ENCODE measurements at places on chromosomes 11 and 22.
A peak's percentile ranks its signal among the peaks of the same experiment; 100 is the strongest.

GRCh38 chr11:95486466-95486865, 255.5 kb upstream of the SESN3 start:
- DNase-seq, result no peak

DNA sequence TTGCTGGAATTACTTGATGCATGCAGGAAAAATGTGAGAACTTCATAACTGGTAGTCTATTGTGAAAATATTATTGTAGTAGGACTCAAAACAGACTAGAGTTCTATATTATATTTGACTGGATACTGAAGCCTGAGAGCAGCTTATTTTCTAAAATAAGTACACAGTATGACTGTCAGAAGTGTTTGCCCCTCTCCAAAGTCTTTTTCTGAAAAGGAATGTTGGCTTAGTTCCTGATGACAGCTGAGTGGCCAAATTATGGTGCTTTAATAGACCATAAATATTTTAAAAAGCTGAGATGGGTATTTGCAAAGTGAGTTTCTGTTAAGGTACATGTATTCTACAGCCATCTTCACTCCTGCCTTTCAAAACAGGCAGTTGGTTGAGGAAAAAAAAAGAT, 13.1 kb downstream of the ZBED5 start:
- no peak for DNase-seq

GRCh38 chr11:76190376-76190775, 15.9 kb downstream of the WNT11 start:
- no peak for DNase-seq

DNA sequence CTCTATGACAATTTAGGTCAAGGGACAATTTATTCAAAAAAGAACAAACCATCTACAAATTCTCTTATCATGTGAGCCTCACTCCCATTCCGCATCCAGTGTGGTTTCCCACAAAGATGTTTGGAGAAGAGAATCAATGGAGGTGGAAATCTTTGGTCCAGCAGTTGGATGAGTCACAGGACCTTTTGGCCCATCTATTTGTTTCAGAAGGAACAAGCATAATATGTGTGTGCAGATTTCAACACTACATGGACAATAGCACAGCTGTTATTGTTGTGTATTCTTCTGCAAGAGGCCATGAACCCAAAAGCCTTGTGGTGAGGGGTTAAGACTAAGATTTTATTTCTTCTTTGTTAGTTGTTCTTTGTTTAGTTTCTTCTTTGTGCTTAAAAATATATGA, 61.6 kb downstream of the OR10A6 start:
- DNase-seq, result no peak

- no peak for DNase-seq
Measured at GRCh38 chr11:10490032-10490397, 35.0 kb downstream of the AMPD3 start.

GRCh38 chr22:39206491-39206890, 38.3 kb downstream of the PDGFB start:
- DNase-seq, result no peak

DNA sequence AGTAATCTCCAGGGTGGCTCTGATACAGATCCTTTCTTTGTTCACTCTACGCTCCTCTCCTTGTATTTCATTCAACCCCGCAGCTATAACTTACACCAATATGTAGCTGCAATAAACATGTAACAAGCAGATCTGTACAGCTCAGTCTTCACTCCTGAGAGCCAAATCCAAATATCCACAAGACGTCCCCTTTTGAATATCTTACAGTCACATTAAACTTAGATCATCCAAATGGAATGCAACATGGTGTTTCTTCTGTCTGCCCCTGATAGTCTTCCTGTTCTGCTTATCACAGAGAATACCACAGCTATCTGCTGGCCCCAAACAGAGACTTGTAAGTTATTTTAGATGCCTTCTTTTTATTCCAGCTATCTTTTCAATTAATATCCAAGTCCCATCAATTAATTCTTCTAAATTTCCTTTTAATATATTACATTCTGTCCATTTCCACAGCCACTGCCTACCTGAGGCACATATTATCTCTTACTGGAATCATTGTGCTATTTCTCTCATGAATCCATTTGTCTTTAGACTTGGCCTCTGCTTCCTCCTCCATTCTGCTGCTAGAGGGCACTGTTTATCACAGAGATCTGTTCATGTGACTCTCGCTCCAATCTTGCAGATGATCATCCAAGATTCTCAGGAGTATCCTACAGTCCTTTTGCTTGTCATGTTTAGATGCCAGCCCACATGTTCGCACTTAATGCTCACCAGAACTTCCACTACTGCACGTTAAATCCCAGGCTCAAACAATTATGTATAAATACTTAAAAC, 908.6 kb downstream of the NTM start:
- no peak for DNase-seq

DNA sequence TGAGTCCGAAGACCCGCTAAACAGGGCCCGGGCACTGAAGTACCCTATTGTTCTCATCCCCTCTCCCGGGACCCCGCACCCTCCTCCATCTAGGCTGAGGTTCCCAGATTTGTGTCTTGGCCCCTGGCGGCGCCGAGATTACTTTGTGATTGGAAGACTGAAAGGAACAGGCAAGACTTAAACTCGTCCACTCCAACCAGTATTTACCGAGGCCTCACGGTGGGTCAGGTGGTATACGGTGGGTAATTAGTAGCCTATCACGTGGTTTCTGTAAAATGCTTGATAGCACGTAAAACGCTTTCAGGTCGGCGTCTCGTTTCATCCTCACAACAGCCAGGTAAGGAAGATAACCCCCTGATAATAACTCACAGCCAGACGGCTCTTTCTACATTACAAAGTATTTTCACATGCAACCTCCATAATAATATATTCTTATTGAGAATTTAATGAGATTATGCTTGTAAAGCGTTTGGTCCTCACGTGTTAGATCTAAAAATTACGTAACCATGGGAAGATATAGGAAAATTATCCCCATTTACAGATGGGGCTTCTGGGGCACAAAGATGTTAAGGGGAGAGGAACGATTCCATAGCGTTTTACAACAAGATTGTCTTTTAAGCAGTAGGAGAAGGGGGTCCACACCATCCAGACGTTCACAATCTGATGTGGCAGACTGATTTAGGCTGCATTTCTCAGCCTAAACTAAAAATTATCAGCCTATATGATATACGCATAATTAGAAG, 642 bp upstream of the PIK3C2A start:
- DNase-seq, result no peak

DNA sequence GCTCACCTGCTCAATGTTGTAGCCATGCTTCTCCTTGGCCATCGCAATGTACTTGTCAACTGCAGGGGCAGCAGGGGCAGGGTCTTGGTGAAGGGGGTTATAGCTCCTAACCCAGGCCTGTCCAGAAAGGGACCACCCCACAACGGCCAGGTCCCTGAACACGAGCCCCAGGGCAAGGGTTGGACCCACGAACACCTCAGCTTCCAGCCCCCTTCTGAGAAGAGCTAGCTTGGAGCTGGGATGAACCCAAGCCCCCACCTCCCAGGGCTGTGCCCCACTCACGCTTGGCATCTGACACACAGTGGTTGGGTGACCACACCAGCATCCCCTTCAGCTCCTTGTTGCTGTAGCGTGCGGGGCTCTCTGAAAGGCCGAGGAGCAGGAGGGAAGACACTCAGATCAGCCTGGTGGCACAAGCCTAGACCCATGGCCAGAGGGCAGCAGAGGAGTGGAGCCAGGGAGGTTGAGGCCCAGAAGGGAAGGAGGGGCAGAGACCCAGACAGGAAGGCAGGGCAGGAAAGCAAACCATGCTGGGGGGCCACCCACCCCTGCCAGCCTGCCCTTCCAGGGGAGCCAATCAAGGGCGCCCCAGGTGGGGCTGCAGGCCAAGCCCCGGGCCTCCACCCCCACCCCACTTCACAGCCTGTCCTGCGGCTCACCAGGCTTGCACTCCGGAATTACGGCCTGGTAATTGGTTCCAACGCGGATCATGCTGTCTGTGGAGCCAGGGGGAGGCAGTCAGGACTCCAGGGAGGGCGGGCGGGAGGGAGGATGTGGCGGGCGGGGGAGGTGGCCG, 1.9 kb downstream of the RCOR2 start:
- DNase-seq, result no peak

- DNase-seq, result no peak
Measured at GRCh38 chr11:44597358-44598012, 32.0 kb downstream of the CD82 start.

GRCh38 chr11:110715541-110715940, 3.3 kb upstream of the ARHGAP20 start:
- DNase-seq, result no peak

- no peak for DNase-seq
Measured at GRCh38 chr22:20979940-20980453, 2.1 kb upstream of the LZTR1 start.

DNA sequence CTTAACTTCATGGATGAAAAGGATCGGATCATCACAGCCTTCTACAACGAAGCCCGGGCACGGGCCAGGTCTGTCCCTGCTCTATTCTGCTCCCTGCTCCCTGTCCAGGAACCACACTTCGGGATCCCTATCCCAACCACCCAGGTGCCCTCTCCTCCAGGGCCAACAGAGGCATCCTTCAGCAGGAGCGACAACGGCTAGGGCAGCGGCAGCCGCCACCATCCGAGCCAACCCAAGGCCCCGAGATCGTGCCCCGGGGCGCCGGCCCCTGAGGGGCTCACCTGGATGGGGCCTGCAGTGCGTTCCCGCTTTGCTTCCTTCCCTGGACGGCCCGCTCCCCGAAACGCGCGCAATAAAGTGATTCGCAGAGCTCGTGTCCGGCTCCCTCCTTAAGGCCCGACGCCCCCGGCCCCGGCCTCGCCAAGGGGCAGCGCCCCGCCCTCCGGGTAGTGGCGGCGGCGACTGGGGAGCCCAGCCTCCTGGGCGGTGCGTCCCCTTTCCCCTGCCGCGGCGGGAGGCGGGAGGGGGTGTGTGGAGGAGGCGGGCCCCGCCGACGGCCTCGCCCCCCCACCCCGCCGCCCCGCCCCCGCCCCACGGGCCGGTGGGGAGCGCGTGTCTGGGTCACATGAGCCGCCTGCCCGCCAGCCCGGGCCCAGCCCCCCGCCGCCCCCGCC, at the start of gene VEGFB:
VEGFB (plus strand) TSS at position 672 of the 674 bp plus-strand sequence. CDS start 250 bp downstream, outside the sequence.
- no peak for DNase-seq

GRCh38 chr11:120988603-120989002, 35.3 kb upstream of the TBCEL start:
- DNase-seq, result no peak

- DNase-seq, result no peak
Measured at GRCh38 chr22:33659448-33659847, 260.8 kb downstream of the LARGE1 start.

DNA sequence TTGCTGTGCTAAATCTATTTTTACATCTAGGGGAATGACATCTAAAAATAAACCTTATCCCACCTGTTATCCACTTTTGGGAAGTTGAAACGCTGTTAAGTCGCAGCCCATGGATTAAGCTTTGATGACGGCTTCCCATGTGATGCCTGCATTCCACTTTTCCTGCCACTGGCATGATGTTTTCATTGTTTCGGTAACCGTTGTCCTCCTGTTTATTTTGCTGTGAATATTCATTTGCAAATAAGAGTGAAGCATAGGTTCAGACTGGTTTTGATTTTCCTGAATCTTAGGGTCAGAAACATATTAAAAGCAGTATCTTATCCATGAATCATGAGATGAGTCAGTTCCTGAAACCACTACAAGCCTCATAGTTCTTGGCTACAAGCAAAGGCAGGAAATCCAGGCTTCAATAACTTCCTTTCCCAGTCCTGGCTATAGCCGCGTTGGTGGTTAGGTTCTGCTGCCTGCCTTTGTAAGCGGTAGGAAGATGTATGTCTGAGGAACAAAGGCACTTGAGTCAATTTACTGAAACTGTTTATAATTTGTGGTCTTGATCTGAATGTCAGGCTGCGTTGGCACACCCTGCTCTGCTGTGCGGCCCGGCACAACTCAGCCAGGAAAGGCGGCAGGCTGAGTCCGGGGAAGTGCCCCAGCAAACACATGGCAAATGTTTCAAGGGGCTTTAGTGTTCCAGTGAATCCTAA, 19.4 kb downstream of the TEAD1 start:
- DNase-seq, result no peak

- DNase-seq, result no peak
Measured at GRCh38 chr11:122632181-122632824, 23.2 kb upstream of the UBASH3B start.

GRCh38 chr11:86672007-86672621, at the start of gene ME3:
TSS of gene ME3 (minus strand) at chr11:86672616.
- DNase-seq, result peak; percentile 18

DNA sequence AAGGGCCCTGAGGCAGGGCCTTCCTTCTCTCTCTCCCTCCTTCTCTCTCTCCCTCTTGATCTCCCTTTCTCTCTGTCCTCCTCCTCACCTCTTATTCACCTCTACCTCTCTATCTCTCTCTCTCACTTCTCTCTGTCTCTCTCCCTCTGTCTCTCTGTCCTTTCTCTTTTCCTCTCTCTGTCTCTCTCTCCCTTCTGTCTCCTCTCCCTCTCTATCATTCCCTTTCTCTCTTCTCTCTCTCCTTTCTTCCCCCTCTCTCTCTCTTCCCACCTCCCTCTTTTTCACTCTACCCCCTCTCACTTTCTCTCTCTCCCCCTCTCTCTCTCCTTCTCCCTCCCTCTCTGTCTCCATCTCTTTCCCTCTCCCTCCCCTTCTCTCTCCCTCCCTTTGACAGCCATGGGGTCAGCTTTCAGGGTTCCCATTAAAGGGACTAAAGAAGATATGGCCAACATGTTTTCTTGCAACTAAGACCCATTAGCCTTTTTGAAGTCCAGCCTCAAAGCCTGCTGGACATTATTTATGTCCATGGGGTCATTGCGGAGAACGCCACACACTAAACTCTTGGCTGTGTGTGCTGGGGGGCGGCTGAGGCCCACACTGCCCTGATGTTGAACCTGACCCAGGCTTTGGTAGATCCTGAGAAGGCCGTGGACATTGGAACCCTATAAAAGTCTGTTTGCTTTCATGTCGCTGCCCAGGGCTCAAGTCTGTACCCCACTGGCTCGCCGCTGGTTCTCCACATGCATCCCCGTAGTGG, 15.0 kb downstream of the ANO1 start:
- DNase-seq, result no peak

GRCh38 chr22:36955691-36956090, 42.3 kb downstream of the CSF2RB start:
- DNase-seq, result no peak

DNA sequence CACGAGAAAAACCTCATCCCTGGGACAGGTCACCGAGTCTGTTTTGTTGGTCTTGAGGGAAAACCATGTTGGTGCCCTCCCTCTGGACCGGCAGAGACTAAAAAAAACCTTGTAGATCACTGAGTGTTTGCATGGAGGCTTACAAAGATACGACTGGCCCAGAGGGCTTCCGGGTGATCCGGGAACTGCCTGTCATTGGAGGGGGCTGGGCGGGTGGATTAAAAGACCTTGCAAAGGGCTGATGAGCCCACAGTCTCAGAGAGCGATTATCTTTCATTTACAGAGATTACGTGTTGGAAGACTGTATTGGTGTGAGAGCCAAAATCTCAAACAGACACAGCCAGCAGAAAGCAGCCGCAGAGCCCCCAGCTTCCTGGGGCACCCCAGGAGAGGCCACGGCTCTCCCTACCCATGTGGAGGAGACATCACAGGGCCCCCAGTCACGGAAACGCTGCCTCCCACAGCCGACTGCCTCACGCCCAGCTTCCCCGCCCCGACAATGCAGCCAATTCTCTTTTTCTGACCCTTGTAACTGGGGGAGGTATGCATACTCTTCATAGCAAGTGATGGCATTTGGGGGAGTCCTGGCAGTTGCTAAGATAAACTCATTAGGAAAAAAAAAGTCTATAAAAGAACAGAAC, 426.4 kb downstream of the CTTN start:
- DNase-seq, result no peak

- no peak for DNase-seq
Measured at GRCh38 chr22:37345863-37346504, 63.7 kb downstream of the CYTH4 start.
